ENCODE measurements at places on chromosomes 3 and 15. TPM values are rescaled to one million over a fixed set of nuclear protein-coding genes. Genes with fewer than 3 reads are reported as not detected.

DNA sequence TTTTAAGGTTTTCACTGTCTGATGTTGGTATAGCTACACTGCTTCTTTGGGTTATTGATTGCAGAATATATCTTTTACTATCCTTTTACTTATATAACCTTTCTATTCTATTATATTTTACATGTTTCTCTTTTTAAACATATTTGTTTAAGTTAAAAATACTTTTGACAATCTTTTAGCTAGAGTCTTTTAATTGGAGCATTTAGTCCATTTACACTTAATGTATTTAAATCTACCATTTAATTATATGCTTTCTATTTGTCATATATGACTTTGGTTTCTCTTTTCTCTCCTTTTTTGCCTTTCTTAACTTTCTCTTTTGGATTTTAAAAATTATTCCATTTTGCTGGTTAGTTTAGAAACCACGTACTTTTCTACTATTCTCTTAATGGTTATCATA lies 53.7 kb upstream of the PRR23C start:
- H3K27ac ChIP-seq = no peak overlapping the region
- H3K36me3 ChIP-seq = no peaks in the 10 kb centered on the region
- no peaks in the 10 kb centered on the region for H3K4me1 ChIP-seq
- H3K4me3 ChIP-seq = no peak overlapping the region

CD86 gene
- 1.4 TPM for total RNA-seq

- H3K27me3 ChIP-seq = no peaks in the 10 kb centered on the region
- H3K4me1 ChIP-seq = no peaks in the 10 kb centered on the region
- no peak overlapping the region for H3K4me3 ChIP-seq
- H3K36me3 ChIP-seq = no peaks in the 10 kb centered on the region
Observed at GRCh38 chr3:104546301-104546700, 820.4 kb upstream of the ALCAM start.

LINGO1 gene
- not detected for total RNA-seq

GRCh38 chr3:133463347-133463860 lies 63.5 kb downstream of the BFSP2 start:
- DNase-seq = no peak
- no peak overlapping the region for H3K4me3 ChIP-seq
- H3K27ac ChIP-seq = no peak overlapping the region
- H3K36me3 ChIP-seq = no peaks in the 10 kb centered on the region
- peaks cover 40% of the 10 kb centered on the region for H3K4me1 ChIP-seq

DNA sequence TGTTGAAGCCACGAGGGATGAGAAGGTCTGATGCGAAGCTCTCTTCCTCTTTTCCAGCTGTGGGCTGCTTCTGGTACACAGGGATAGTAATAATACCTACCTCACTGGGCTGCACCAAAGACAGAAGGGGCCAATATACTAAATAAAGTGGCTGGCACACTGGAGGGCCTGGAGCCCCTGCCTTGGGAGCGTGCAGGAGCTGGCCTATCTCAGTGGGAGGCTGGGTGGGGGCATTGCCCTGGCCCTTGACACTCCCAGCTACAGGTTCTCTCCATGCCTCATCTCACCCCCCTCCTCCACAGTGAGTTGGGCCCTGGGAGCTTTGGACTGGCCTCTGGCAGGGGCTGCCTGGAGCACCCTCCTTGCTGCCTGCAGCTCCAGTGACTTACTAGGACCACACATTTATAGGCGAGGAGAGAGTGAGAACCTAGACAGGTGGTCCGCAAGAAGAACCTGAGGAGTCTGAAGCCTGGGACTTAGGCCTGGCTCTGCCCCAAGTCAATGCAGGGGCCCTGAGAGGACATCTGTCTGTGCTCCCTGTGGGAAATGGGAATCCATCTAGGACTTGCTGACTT lies 1.6 kb downstream of the NOX5 start:
- H3K36me3 ChIP-seq = no peaks in the 10 kb centered on the region
- H3K27me3 ChIP-seq = peaks cover 4% of the 10 kb centered on the region
- no peak overlapping the region for H3K27ac ChIP-seq
- H3K4me1 ChIP-seq = no peaks in the 10 kb centered on the region
- no peak overlapping the region for H3K4me3 ChIP-seq

TMEM45A gene
- 0.26 TPM for total RNA-seq

DNA sequence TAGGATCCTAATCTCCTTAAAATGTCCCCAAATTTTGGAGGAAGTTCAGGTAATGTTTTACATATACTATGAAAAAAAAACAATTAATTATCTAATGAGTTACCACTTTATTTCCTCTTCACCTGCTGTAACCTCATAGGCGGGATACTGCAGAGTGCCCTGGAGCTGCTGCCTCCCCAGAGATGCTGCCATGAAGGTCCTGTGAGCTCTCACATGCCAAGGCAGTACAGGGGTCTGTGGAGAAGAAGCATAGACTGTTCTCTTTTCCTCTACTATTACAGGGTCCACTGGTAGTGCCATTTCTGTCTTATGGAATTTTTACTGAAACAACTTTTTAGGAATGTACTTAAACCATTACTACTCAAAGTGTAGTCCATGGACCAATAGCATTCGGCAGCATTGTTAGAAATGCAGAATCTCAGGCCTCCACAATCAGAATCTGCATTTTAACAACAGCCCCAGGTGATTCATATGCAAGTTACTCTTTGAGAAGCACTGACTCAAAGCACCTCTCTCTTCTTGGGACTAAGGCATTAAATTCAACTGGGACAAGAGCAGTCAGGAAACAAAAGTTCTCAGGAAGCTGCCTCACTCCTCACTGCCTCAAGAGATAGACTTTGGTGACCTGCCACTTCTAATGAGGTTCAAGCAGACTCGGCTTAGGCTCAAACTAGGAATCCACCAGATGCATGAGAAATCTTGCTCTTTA lies 30.3 kb upstream of the CPOX start:
- no peaks in the 10 kb centered on the region for H3K4me1 ChIP-seq
- H3K27me3 ChIP-seq = peaks cover 2% of the 10 kb centered on the region
- no peak overlapping the region for H3K27ac ChIP-seq
- DNase-seq = no peak

GPR62 gene
- total RNA-seq = not detected

- no peak for DNase-seq
- H3K4me1 ChIP-seq = no peaks in the 10 kb centered on the region
- H3K36me3 ChIP-seq = no peaks in the 10 kb centered on the region
- H3K4me3 ChIP-seq = no peak overlapping the region
- no peak overlapping the region for H3K27ac ChIP-seq
Observed at GRCh38 chr3:174936590-174936989, 77.5 kb downstream of the NAALADL2 start.

DNA sequence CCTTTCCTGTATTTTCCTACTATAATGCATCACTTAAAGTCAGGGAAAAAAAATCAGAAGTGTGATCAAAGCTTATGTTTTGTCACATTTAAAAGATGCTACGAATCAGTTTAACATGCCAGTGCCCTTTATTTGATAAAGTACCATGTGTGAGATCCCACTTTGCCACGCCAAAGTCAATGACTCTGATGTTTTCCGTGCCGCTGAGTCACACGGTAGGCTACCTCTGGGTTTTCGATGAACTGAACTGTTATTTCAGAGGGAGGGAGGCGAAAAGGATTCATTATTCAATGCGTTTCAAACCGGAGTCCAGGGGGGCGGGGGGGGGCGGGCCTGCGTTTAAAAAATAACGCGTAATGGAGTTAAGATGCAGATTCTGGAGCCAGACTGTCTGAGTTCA lies 203.0 kb downstream of the ABHD5 start:
- H3K4me1 ChIP-seq = peaks cover 3% of the 10 kb centered on the region
- H3K36me3 ChIP-seq = no peaks in the 10 kb centered on the region
- DNase-seq = no peak
- no peak overlapping the region for H3K27ac ChIP-seq
- peak overlapping the region; percentile 74 for H3K4me3 ChIP-seq

DNA sequence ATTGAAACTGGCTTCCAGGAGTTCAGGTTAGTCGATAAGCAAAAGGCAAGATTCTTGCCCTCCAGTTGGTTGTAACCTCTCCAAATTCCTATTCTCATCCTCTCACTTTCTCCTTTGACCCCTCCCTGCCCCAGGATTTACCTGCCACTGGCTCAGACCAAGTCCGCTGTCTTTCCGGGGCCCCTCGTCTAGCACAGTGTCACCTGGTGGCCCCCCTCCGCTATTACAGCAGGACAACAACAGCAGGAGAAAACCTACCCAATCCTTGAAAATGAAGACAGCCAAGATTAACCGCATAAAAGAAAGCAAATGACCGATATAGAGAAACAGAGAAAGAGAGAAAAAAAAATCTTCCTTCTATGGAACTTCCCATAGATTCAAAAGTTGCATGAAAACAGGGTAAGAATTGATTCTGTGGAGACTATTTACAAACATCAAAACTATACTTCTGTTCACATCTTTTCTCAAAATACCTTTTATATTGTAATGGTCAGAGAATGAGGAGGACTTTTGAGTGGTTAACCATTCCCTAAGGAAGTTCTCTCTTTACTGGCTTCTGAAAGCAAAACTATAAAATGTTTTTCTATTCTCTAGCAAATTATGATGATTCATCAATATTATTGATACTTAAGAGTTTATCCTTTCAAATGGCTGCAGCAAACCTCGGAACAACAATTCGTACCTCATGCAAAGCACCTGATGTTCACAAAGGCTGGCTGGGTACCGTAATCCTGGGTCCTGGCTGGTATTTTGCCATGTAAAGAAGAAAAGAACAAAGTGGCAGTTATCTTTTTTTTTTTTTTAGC lies 10.0 kb upstream of the ST8SIA2 start:
- DNase-seq = peak; percentile 74
- peaks cover 31% of the 10 kb centered on the region for H3K27me3 ChIP-seq
- no peaks in the 10 kb centered on the region for H3K4me1 ChIP-seq
- no peak overlapping the region for H3K4me3 ChIP-seq

DNA sequence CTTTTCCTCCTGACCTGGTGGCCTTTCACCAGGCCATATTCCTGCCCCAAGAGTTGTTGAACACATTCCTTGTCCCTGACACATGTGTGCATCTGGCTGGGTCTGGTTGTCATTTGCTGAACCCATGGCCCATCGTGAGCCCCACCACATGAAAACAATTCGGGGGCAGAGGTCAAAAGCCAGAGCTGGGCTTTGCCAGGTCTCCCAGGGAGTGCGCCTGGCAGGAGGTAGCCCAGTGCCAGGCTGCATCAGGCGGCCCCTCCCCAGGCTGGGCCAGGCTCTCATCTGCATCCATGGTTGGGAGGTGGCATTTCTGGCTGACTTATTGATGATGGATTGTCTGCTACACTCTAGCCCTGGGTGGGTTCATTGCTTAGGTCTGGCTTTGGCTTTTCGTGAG lies 30.9 kb downstream of the SPSB4 start:
- peaks cover 5% of the 10 kb centered on the region for H3K4me1 ChIP-seq
- no peak overlapping the region for H3K4me3 ChIP-seq
- H3K27me3 ChIP-seq = peaks cover 2% of the 10 kb centered on the region
- no peaks in the 10 kb centered on the region for H3K36me3 ChIP-seq
- no peak overlapping the region for H3K27ac ChIP-seq
- no peak for DNase-seq

DNA sequence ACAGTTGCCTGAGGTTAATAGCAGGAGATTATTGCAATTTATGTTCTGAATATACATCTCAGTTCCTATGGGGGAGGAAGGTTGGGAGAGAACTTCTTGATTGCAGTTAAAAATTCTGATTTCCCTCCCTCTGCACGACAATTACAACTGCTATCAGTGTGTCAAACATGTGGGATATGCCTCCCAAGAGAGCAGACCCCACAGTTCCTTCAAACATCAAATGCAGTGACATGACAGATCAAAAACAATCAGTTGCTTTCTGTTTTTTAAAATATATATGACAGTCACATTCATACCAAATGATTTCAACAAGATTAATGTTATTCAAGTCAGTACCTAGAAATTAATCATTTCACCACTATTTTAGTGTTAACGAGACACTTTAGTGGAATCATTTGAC lies 639.0 kb downstream of the EDEM1 start:
- H3K36me3 ChIP-seq = no peaks in the 10 kb centered on the region
- no peak overlapping the region for H3K4me3 ChIP-seq
- no peaks in the 10 kb centered on the region for H3K27me3 ChIP-seq
- H3K4me1 ChIP-seq = no peaks in the 10 kb centered on the region
- no peak overlapping the region for H3K27ac ChIP-seq
- no peak for DNase-seq

DNA sequence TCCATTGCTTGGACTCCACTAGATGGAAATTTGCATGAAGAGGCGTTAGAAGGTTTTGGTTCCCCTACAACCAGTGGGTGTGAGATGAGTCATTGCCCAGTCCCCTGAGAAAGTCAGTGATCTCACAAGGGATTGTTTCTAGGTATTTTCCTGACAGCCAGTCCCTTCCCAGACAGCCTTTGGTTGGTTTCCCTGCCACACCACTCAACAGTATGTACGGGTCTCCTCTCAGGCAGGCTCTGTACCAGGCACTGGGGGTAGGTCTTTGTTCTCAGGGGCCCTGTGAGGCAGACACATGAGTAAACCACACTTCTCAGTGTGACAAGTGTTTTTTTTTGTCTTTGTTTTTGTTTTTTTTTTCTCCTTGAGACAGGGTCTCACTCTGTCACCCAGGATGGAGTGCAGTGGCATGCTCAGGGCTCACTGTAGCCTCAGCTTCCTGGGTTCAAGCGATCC lies 4.0 kb downstream of the LAMP3 start:
- peaks cover 15% of the 10 kb centered on the region for H3K36me3 ChIP-seq
- peak overlapping the region; percentile 44 for H3K4me3 ChIP-seq
- peaks cover 39% of the 10 kb centered on the region for H3K4me1 ChIP-seq

NUP210 gene
- 169 TPM for total RNA-seq

CLDN1 gene
- 0.33 TPM for total RNA-seq

GP5 gene
- total RNA-seq = 0.26 TPM

RTF1 gene
- total RNA-seq = 38.1 TPM

DNA sequence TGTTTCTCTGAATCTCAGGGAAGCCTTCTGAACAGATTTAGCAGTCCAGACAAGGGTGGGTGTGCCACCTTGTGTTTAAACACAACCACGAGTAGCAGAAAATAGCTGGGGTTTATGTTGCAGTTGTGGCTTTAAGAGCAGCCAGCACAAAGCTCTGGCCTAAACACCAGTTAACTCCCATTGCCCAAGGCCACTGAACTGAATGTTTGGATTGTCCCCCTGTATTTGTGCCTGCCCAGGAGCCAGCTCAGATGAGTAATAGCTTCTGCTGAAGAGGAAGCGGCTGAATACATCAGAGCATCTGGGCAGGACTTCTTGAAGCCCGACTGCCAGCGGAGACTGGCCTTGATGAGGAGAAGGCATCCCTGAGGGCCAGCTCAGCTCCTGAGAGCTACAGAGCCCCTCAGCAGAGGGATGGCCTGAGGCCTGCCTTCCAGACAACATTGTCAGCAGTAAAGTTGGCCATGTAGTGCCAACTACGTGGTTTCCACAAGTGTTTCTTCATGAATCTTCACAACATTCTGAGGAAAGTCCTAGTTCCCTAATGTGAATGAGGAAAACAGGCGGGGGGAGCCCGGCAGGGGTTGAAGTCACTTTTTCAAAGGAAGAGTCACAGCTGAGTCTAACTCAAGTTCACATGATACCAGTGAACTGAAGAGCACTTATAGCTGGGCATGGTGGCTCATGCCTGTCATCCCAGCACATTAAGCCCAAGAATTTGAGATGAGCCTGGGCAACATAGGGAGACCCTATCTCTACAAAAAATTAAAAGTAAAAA lies 65.8 kb upstream of the ZBTB38 start:
- peaks cover 1% of the 10 kb centered on the region for H3K27me3 ChIP-seq
- no peak overlapping the region for H3K4me3 ChIP-seq
- peaks cover 4% of the 10 kb centered on the region for H3K36me3 ChIP-seq
- peaks cover 24% of the 10 kb centered on the region for H3K4me1 ChIP-seq
- H3K27ac ChIP-seq = no peak overlapping the region

Data from activated CD4-positive, alpha-beta T cell treated with anti-CD3 and anti-CD28 coated beads, Interleukin-2, amount 10 ng/mL, durations not matched to agents 24 days and 14 days (primary cell).